ENCODE measurements at places on chromosomes 4 and X. TPM values are rescaled to one million over a fixed set of nuclear protein-coding genes. Genes with fewer than 3 reads are reported as not detected.

DNA sequence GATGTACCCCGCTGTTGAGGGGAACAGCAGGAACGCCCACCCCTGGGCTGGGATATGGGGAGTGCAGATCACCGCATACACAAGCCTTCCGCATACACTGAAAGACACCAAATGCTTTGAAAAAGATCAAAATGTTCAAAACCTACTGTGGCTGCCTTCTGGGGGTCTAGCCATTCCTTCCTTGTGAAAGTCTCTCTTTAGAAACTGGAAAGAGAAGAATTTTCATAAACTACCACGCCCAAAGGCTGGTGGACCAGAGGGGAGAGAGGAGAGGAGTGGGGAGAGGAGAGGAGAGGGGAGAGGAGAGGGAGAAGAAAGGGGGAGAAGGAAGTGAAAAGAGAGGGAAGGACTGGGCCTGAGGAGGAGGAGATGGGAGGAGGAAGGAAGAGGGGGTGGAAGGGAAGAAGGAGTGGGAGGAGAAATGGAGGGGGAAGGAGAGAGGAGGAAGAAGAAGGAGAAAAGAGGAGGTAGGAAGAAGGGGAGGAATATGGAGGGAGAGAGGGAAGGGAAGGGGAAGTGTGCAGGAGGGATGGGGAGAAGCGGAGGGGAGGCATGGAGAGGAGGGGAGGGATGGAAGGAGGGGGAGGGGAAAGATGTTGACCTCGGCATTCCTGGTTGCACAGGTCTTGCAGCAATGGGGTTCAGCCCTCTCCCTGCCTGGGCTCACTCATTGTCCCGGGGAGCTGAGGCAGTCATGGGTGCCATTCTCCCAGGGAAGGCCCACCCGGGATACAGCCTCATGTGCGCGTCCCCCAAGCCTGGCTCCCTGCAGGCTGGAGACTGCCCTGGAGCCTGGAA lies 5.5 kb upstream of the HMX1 start:
- peaks cover 7% of the 10 kb centered on the region for H3K4me1 ChIP-seq
- DNase-seq, result no peak
- H3K4me3 ChIP-seq, result no peak overlapping the region

- no peaks in the 10 kb centered on the region for H3K27me3 ChIP-seq
- no peak overlapping the region for H3K4me3 ChIP-seq
- H3K36me3 ChIP-seq, result no peaks in the 10 kb centered on the region
- H3K27ac ChIP-seq, result no peak overlapping the region
These were observed 37.7 kb upstream of the BCLAF3 start for GRCh38 chrX:20028588-20028987.

DNA sequence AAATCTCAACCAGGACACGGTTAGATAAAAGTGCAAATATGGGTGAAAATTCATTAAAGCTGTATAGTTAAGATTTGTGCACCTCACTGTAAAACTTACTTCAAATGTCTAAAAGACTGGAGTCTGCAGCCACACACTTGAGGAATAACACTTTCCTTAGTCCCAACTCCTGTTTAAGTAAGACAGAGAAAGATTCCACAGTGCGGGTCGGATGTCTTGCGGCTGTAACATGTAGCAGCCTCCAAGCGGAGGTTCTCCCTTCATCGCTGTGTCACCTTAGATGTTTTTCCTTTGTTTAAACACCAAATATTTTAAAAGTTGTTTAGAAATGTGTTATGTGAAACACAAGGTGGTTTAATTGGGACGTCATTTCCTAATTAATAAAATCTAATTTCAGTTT lies 905 bp upstream of the MAEA start:
- peaks cover 35% of the 10 kb centered on the region for H3K4me1 ChIP-seq
- DNase-seq, result no peak
- H3K27me3 ChIP-seq, result no peaks in the 10 kb centered on the region
- H3K4me3 ChIP-seq, result peak overlapping the region; percentile 97

Gene CTAG2
- total RNA-seq, result not detected

GRCh38 chrX:733961-734360 lies 103.4 kb downstream of the SHOX start:
- H3K36me3 ChIP-seq, result no peaks in the 10 kb centered on the region
- no peaks in the 10 kb centered on the region for H3K27me3 ChIP-seq
- H3K27ac ChIP-seq, result no peak overlapping the region
- H3K4me3 ChIP-seq, result no peak overlapping the region
- peak; percentile 3 for DNase-seq
- H3K4me1 ChIP-seq, result no peaks in the 10 kb centered on the region

GRCh38 chr4:113718252-113718651 lies 43.3 kb downstream of the CAMK2D start:
- H3K4me1 ChIP-seq, result no peaks in the 10 kb centered on the region
- no peaks in the 10 kb centered on the region for H3K36me3 ChIP-seq
- no peaks in the 10 kb centered on the region for H3K27me3 ChIP-seq
- no peak for DNase-seq
- no peak overlapping the region for H3K27ac ChIP-seq

DNA sequence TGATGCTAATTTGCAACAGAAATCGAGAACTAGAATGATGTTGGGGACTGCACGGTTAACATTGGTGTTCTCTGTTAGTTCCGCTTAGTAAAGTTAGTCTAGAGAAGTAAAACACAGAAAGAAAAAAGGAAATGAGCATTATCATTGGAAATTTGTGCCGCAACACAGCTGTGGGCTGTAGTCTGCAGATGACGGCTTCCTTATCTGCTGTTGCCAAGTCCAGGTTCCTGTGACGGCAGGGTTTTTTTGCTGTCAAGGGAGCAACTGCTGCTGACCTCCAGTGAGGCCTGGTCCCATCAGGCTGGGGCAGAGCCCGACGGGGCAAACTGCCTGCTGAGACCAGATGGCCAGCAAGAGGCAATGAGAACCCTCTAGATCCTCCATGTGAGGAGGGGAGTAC lies 38.9 kb upstream of the PHEX start:
- no peak for DNase-seq
- H3K27ac ChIP-seq, result no peak overlapping the region
- no peak overlapping the region for H3K4me3 ChIP-seq
- H3K27me3 ChIP-seq, result no peaks in the 10 kb centered on the region

- peak overlapping the region; percentile 4 for H3K4me3 ChIP-seq
- no peak overlapping the region for H3K27ac ChIP-seq
- no peaks in the 10 kb centered on the region for H3K36me3 ChIP-seq
- peaks cover 78% of the 10 kb centered on the region for H3K4me1 ChIP-seq
These were observed 13.8 kb downstream of the RNF4 start for GRCh38 chr4:2482693-2483092.

GRCh38 chrX:41033299-41033698 lies 51.9 kb upstream of the USP9X start:
- no peaks in the 10 kb centered on the region for H3K4me1 ChIP-seq
- H3K4me3 ChIP-seq, result no peak overlapping the region
- no peaks in the 10 kb centered on the region for H3K36me3 ChIP-seq

Measured in suprapubic skin (tissue), 4 donors.